ENCODE measurements at places on chromosomes 4 and X. TPM values are rescaled to one million over a fixed set of nuclear protein-coding genes. Genes with fewer than 3 reads are reported as not detected.

CXCL13 gene
- total RNA-seq = not detected

TMEM154 gene
- total RNA-seq = 0.26 TPM

OPHN1 gene
- total RNA-seq = 9.0 TPM

FABP2 gene
- total RNA-seq = not detected

TLL1 gene
- under 0.01 TPM for total RNA-seq

PNMA3 gene
- total RNA-seq = 0.06 TPM

USP17L18 gene
- total RNA-seq = not detected

OCIAD2 gene
- total RNA-seq = 72.2 TPM

Data from aortic smooth muscle cell (primary cell).